ENCODE measurements at places on chromosomes 13 and 19.

- peaks cover 26% of the 10 kb centered on the region for H3K4me1 ChIP-seq
- no peak for DNase-seq
- peak overlapping the region; percentile 70 for H3K27ac ChIP-seq
Measured at GRCh38 chr19:6728346-6728745, 7.9 kb upstream of the C3 start.

DNA sequence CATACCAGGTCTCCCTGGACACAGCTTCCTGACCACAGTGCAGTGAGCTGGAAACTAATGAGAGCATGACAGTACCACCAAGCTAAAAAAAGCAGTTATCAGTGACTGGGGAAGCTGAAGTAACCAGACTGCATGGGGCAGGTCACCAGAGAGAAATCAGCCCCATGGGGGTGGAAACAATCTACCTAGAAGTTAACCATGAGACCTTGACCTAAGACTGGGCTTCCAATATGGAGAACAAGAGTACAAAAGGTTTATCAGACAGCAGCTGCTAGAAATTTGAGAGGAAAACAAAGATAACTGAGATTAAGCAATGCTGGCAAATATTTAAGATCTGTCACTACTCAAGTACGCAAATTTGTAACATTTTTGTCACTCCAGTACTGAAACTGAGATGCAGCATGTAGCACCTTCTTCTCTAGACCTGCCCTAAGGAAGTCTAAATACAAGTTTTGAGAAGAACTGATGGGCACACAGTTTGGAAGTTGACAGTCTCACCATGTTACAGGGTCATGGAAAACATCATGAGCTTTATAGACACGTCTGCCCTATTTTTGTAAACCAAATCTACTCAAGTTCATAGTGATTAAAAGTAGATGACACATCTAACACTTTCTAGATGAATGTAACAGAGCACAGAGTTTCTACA is 2641.8 kb upstream of the PCDH20 start:
- no peaks in the 10 kb centered on the region for H3K36me3 ChIP-seq
- no peak for DNase-seq
- no peaks in the 10 kb centered on the region for H3K27me3 ChIP-seq
- no peak overlapping the region for H3K27ac ChIP-seq
- no peaks in the 10 kb centered on the region for H3K4me1 ChIP-seq
- no peak overlapping the region for H3K4me3 ChIP-seq

- DNase-seq, result peak; percentile 61
- peaks cover 14% of the 10 kb centered on the region for H3K4me1 ChIP-seq
- no peak within 1 kb of the TSS for H3K4me3 ChIP-seq
- H3K27ac ChIP-seq, result peak within 1 kb of the TSS; percentile 31
- H3K36me3 ChIP-seq, result no peaks in the 10 kb centered on the region
Measured at GRCh38 chr19:51531349-51532315, at the start of gene SIGLEC6. Gene SIGLEC6, minus strand, starts transcription at chr19:51531670. Its CDS starts 22 bp downstream, at chr19:51531648.

DNA sequence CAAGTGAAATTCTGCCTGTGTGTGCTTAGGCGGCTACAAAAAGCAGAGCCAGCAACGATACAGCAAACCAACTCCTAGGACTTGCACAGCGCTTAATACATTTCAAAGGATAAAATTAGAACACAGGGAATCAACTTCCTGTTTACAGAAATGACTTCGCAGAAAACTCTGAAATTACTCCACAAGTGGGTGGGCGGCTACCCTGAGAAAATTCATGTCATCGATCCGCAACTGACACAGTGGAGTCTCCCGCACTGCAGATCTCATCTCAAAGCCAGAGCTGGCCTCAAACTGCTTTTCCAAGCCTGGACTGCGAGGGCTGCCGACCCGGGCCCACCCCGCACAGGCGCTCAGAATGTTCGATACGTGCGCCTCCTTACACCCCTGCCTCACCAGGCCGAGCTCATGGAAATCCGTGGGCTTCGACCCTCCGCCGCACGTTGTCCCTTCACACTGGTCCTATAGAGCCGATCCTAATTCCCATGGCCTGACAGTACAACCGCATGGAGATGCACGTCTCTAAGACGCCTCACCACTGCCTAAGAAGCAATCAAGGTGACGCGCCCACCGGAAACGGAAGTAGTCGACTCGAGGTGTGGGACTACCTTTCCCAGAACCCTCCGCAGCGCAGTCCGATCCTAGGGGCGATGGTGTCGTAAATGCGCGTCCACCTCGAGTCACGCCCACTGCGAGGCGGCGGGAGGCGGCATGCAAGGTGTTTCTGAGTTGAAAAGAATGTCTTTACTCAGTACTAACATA is at the start of gene ZNF229:
Gene ZNF229, minus strand, starts transcription at position 557 of the 759 bp plus-strand sequence. CDS start 5,625 bp downstream, outside the sequence.
- peak within 1 kb of the TSS; percentile 90 for H3K27ac ChIP-seq
- peaks cover 27% of the 10 kb centered on the region for H3K36me3 ChIP-seq
- H3K4me1 ChIP-seq, result peaks cover 10% of the 10 kb centered on the region
- H3K27me3 ChIP-seq, result no peaks in the 10 kb centered on the region

- DNase-seq, result no peak
- H3K4me3 ChIP-seq, result no peak overlapping the region
- H3K27me3 ChIP-seq, result no peaks in the 10 kb centered on the region
- no peak overlapping the region for H3K27ac ChIP-seq
- no peaks in the 10 kb centered on the region for H3K36me3 ChIP-seq
Measured at GRCh38 chr19:28307487-28307886, 905.5 kb downstream of the UQCRFS1 start.

DNA sequence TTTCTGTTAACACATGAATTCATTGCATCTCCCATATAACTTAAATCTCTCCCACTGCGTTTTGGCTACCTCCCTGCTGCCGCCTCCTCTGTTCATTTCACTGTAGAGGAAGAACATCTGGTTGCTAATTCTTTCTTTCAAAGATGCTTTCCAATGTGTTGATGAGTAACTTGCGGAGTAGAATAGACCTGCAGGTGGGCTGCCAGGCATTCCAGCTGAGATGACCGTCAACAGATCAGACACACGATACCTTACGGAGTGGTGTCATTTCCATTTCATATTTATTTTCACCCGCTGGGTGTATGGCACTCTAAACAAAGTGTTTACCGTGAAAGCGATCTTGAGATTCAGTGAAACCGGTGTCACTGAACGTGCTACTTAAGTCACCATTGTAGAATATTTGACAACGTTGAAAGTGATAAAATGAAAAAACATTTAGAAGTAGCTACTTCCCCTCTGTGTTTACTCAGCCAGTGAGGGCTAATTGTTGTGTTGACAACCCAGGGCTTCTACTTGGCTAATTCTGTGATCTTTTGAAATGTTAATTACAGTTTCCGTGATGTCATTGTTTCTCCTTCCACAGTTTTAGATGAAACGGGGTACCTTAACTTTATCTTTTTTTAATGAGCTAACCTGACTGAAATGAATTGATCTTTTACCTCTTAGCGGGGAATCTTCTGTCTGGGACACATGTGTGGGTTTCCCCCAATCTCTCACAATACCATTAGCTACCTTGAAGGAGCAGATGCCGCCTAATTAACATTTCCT is 228.5 kb upstream of the ARGLU1 start:
- no peaks in the 10 kb centered on the region for H3K27me3 ChIP-seq
- H3K36me3 ChIP-seq, result no peaks in the 10 kb centered on the region
- DNase-seq, result no peak
- no peak overlapping the region for H3K27ac ChIP-seq
- peak overlapping the region; percentile 2 for H3K4me3 ChIP-seq

- no peak overlapping the region for H3K27ac ChIP-seq
- DNase-seq, result no peak
- no peaks in the 10 kb centered on the region for H3K27me3 ChIP-seq
- H3K4me3 ChIP-seq, result no peak overlapping the region
- no peaks in the 10 kb centered on the region for H3K36me3 ChIP-seq
Measured at GRCh38 chr13:93984876-93985275, 494.6 kb downstream of the DCT start.

- H3K27me3 ChIP-seq, result peaks cover 64% of the 10 kb centered on the region
- H3K27ac ChIP-seq, result peak overlapping the region; percentile 73
Measured at GRCh38 chr13:112065867-112066623, 904 bp upstream of the SOX1 start.

- H3K4me3 ChIP-seq, result no peak overlapping the region
- no peak for DNase-seq
- H3K36me3 ChIP-seq, result no peaks in the 10 kb centered on the region
- no peak overlapping the region for H3K27ac ChIP-seq
Measured at GRCh38 chr13:101695870-101696516, 243.5 kb downstream of the ITGBL1 start.

- H3K4me1 ChIP-seq, result peaks cover 44% of the 10 kb centered on the region
- peak overlapping the region; percentile 99 for H3K27ac ChIP-seq
- peak; percentile 55 for DNase-seq
- H3K36me3 ChIP-seq, result peaks cover 41% of the 10 kb centered on the region
Measured at GRCh38 chr19:41264581-41265394, 616 bp downstream of the HNRNPUL1 start.

DNA sequence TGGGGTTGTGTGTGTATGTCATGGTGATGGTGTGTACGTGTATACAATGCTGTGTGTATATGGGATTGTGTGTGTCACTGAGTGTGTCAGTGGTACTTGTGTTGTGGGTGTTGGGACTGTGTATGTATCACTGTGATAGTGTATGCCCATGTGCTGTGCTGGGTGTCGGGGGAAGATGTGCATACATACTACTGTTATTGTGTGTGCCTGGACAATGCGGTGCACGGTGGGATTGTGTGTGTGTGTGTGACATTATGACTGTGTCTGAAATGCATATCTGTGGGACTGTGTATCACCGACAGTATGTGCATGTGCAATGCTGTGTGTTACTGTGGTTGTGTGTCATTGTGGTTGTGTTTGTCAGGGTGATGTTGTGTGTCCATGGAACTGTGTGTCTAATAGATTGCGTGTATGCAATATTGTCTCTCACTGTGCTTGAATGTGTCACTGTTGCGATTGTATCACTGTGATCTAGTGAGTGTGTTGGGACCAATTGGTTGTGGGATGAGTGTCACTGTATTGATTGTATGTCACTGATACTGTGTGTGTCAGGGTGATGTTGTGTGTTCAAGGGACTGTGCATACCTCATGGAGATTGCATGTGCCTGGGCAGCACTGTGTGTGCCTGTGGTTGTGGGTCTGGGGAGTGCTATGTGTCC is 11.0 kb upstream of the BBC3 start:
- no peaks in the 10 kb centered on the region for H3K27me3 ChIP-seq
- no peak for DNase-seq
- peaks cover 42% of the 10 kb centered on the region for H3K4me1 ChIP-seq
- H3K36me3 ChIP-seq, result no peaks in the 10 kb centered on the region
- H3K4me3 ChIP-seq, result no peak overlapping the region

DNA sequence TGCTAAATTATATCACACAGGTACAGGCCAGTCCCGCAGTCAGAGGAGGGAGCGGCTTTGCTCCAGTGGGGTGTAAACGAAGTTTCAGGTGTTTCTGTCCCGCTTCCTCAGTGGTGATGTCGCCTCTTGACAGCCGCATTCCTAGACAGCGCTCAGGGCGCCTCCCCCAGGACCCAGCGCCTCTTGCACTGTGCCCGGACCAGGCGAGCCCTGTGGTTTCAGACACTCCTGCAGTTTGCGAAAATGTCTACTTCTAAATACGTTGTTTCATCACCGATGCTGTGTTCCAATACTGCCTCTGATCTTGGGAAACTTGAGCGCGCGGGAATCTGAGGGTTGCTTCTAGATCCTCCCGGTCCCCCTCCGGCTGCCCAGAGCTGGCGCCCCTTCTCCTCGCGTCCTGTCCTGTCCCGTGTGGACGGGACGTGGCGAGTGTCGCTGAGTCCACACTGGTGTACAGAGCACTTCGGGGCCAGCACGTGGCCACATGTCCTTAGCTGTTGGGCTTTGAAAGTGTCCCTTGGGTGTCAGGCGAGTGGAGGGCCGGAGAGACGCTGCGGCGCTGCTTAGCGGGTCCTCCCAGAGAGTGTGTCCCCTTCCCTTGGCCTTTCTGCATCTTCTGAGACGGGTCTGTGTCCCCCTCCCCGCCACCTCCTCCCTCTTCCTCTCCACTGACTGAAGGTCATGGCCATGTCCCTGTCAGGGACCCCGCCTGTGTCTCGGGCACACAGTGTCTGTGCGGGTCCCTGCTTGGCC is 14.6 kb upstream of the RPS15 start:
- DNase-seq, result no peak
- no peak overlapping the region for H3K27ac ChIP-seq

GRCh38 chr19:34711890-34712289 is 22.2 kb upstream of the ZNF181 start:
- H3K36me3 ChIP-seq, result peaks cover 9% of the 10 kb centered on the region
- no peak overlapping the region for H3K4me3 ChIP-seq
- peaks cover 11% of the 10 kb centered on the region for H3K27me3 ChIP-seq

- H3K27ac ChIP-seq, result no peak overlapping the region
- H3K4me1 ChIP-seq, result peaks cover 7% of the 10 kb centered on the region
- peaks cover 2% of the 10 kb centered on the region for H3K36me3 ChIP-seq
- DNase-seq, result no peak
- no peak overlapping the region for H3K4me3 ChIP-seq
- H3K27me3 ChIP-seq, result peaks cover 2% of the 10 kb centered on the region
Measured at GRCh38 chr19:11159598-11160439, 4.2 kb upstream of the SPC24 start.

GRCh38 chr19:42323852-42324654 is 1.4 kb upstream of the MEGF8 start:
- peaks cover 23% of the 10 kb centered on the region for H3K4me1 ChIP-seq
- H3K36me3 ChIP-seq, result peaks cover 3% of the 10 kb centered on the region
- H3K27ac ChIP-seq, result no peak overlapping the region
- DNase-seq, result no peak

- H3K36me3 ChIP-seq, result peaks cover 41% of the 10 kb centered on the region
- H3K27ac ChIP-seq, result peak overlapping the region; percentile 85
- no peak for DNase-seq
- peak overlapping the region; percentile 74 for H3K4me3 ChIP-seq
- H3K27me3 ChIP-seq, result no peaks in the 10 kb centered on the region
Measured at GRCh38 chr13:41006978-41007743, 12.0 kb downstream of the ELF1 start.

DNA sequence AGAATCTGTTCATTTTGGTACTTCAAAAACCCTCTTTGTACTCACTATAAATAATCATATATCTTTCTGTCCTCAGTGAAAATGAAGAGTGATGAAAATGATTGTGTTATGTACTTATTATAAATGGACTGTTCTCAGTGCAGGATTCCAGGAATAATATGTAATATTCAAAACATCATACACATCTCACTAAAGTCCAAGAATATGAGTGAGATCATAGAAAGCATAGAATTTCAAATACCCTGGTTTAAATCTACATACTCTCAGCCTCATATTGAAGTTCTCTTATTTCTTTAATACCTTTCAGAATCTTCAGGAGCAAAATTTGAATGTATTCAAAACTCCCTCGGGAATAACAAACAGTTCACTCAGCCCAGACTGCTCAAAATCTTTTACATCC is 868.0 kb downstream of the SLITRK6 start:
- no peak for DNase-seq
- no peak overlapping the region for H3K27ac ChIP-seq
- H3K36me3 ChIP-seq, result no peaks in the 10 kb centered on the region
- H3K4me3 ChIP-seq, result no peak overlapping the region
- H3K27me3 ChIP-seq, result no peaks in the 10 kb centered on the region
- no peaks in the 10 kb centered on the region for H3K4me1 ChIP-seq

GRCh38 chr13:23480324-23480723 is 46.8 kb upstream of the SACS start:
- peaks cover 9% of the 10 kb centered on the region for H3K27me3 ChIP-seq
- no peaks in the 10 kb centered on the region for H3K4me1 ChIP-seq

DNA sequence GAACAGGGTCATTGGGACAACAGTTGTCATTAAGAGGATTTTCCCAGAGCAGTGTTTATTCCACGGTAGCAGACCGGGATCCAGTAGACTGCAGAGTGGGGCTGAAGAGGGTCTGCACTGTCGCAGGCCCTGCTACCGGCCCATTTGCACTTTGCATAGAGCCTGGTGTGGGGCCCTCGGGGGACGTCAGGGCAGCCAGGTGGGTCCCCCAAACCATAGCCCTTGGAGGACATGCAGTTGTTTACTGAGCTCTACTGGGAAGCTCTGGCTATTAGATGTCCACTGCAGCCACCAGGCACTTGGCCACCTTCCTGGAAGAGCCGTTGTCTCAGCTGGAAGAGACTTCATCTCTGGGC is 45.8 kb downstream of the SLC7A9 start:
- no peaks in the 10 kb centered on the region for H3K36me3 ChIP-seq
- no peak for DNase-seq
- no peak overlapping the region for H3K27ac ChIP-seq
- peaks cover 4% of the 10 kb centered on the region for H3K27me3 ChIP-seq
- H3K4me3 ChIP-seq, result no peak overlapping the region
- H3K4me1 ChIP-seq, result peaks cover 13% of the 10 kb centered on the region
